ENCODE measurements at places on chromosomes 12 and 14. TPM values are rescaled to one million over a fixed set of nuclear protein-coding genes. Genes with fewer than 3 reads are reported as not detected.

GRCh38 chr14:96136371-96137005 is 68.2 kb upstream of the BDKRB2 start:
- no peak for DNase-seq

- no peak for DNase-seq
These were observed 16.5 kb downstream of the VASH1 start for GRCh38 chr14:76777721-76778120.

DNA sequence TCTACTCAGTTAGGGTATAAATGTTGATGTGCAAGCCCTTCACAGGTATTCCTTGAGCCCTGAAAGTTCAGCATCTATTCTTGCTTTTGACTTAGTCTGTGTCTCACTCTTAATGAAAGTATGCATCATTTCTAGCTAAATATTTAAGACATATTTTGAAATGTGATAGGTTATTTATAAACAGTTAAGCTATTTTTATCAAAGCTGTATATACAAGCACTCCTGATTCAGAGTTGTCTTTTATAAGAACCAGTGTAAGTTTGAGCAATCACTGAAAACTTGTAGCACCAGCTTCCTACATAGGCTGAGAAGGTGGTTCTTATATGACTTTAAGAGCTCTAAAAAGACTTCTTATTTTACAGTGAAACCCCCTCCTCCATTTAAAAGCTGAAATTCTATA is 98.6 kb downstream of the MYF5 start:
- DNase-seq = no peak

GRCh38 chr12:32583534-32583933 is 95.6 kb upstream of the DNM1L start:
- no peak for DNase-seq

GRCh38 chr12:21638054-21638891 is 19.4 kb downstream of the LDHB start:
- DNase-seq = no peak

- DNase-seq = no peak
These were observed 99.4 kb upstream of the FRMD6 start for GRCh38 chr14:51552275-51552674.

GRCh38 chr12:67694306-67694900 is 45.9 kb downstream of the DYRK2 start:
- DNase-seq = no peak

DNA sequence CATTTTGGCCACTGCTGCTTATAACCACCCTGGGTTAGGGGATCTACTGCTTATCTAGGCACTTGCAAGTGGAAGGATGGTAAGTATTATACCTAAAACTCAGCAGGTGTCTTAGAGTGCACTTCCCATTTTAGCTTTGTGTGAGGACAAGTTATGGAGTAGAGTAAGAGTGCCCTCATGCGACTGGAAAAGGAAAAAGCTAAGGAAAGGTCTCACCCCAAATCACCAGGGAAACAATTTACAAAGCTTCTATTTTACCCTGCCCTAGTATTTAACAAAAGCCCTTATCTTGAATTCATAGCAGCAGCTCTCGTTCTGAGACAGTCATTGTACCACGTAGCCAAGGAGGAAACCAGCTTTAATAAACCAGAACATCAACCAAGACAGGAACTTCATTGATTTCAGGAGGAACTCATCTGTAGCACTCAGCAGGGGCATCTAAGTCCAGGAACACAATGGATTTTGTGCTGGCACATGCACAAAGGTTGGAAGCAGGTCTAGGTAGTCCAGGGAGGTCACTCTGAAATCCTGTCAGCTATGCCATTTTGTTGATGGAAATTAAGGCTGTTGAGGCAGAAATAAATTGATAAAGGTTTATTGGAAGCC is 2.9 kb downstream of the RDH12 start:
- no peak for DNase-seq

- DNase-seq = no peak
These were observed 13.5 kb upstream of the TESPA1 start for GRCh38 chr12:54997929-54998522.

DNA sequence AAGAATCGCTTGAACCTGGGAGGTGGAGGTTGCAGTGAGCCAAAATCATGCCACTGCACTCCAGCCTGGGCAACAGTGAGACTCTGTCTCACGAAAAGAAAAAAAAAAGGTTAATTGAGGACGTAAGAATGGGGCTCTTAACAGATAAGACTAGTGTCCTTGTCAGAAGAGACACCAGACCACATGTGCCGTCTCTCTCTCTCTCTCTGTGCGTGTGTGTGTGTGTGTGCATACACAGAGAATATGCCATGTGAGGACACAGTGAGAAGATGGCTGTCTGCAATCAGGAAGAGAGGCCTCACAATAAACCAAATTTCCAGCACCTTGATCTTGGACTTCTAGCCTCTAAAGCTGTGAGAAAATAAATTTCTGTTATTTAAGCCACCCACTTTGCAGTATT is 11.7 kb upstream of the ERC1 start:
- DNase-seq = no peak

DNA sequence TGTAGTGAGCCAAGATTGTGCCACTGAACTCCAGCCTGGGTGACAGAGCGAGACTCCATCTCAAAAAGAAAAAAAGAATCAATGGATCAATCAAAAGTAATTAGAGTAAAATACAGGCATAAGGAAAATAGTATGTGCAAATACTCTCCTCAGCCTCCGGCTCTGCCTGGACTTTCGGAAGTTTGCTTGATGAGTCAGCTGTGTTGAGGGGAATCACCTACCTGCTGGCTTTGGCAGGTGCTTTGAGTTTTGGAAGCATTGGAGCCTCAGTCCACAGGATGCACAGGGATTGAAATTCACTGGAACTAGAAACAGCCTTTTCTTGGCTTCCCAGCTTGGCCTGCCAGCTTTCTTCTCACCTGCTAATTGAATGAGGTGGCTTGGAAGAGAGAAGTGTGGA is 268.2 kb downstream of the PCNX1 start:
- no peak for DNase-seq

DNA sequence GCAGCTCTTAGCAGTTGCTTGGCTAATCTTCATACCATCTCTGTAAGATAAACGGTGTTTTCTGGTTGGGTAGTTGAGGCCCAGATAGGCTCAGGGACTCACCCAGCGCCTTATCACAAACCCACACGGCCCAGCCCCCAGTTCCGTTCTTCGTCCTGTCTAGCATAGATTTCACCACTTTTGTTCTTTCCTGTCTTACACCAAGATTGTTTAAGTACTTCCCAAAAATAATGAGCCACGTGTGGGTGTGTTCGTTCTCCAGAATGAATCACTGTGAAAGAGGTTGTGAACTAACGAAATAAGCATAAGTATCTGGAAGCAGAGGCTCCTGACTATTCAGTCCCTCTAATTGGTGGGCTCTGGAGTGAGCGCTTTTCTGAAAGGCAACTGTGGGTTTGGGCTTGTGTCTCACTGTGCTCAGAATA is 21.4 kb downstream of the ACVR1B start:
- no peak for DNase-seq

- DNase-seq = no peak
These were observed 31.6 kb downstream of the ACACB start for GRCh38 chr12:109147954-109148353.

DNA sequence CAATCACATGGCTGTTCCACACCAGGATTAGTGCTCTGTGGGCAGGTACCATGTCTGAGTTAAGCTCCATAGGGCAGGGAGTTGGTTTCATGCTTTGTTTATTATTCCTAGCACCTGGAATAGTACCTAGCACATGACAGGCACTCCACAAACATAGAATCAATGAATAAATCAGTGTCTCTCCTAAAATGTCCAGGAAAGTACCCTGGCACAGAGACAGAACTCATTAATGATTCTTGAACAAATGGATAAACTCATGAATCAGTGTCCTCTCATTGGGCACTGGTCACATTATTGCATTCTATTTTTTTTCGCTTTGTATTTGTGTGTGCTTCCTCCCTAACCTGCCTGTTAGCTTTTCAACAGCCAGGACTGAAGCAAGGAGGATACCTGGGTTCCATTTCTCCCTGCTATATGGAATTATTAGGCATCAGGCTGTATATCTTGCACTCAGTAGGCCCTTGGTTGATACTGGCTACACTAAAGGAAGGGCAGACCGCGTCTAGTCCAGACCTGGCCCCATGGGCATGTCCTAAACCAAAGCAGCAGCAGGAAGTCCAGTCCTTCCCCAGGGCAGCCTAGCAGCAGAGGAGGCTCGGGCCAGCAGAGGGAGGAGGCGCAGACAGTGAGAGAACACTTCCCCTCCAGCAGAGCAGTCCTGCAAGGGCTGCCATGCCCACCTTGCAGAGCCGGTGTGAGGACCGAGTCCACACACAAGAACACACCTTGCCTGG is 18.4 kb downstream of the HDAC7 start:
- no peak for DNase-seq

- DNase-seq = no peak
These were observed 5.0 kb downstream of the CMKLR1 start for GRCh38 chr12:108333898-108334699.

DNA sequence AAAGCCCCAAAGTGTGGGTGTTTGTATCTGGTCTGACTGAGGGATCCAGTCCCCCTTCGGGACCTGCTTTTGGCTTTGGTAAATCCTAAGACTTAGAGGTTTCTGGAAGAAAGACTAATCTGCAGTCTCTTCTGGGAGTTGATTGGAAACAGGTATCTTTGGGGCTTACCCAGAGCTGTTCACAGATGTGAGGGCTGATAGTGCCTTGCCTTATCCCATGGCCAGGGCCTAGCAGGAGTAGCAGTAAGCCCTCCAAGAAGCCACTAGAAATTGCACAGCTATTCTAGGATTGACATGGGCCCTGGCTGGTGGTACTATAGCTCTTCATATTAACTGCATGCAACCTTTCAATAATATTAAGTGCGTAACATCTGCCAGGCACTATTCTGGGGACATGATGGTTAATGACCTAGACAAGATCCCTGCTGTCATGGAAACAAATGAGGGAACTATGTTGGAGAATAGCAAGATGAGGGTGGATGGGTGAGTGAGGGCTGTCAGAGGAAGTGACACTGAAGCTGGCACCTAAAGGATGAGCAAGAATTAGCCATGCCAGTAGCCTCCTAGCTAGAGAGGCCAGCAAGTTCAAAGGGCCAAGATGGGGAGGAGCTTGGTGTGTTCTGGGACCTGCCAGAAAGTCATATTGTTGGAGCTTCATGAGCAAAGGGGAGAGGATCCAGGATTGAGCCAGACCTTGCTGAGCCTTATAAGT is 71.7 kb downstream of the CRADD start:
- DNase-seq = no peak

DNA sequence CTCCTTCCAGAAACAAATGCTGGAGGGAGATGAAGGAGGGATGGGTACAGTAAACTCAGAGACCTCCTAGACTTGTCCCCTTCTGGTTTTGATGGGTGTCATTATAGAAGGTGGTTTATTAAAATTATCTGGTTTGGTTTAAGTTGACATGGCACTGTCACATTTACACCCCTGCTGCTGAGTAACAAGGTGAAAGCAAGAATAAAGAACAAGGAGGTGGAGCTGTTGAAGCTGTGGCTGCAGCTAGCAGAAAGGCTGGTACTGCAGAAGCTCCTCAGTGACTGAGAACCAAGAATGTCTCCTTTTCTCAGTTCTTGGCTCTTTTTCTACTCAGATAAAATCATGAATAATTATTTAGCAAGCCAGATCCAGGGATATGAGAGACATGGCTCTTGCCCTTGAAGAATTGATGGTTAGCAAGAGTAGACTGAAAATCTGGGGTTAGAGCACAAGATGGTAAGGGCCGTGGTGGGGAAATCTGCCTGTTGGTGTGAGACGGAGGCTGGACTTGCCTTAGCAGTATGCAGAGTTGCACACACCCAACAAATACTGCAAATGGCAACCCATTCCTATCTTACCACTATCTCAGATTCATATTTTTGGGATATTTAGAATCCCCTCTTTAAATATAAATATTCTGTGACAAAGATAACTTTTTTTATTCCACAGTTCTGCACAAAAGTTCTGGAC is at the start of gene GZMH:
GZMH (minus strand) TSS at position 31 of the 690 bp plus-strand sequence. CDS start 72 bp downstream, outside the sequence.
- no peak for DNase-seq

GRCh38 chr12:105296116-105297089 is 34.1 kb upstream of the C12orf75 start:
- no peak for DNase-seq

DNA sequence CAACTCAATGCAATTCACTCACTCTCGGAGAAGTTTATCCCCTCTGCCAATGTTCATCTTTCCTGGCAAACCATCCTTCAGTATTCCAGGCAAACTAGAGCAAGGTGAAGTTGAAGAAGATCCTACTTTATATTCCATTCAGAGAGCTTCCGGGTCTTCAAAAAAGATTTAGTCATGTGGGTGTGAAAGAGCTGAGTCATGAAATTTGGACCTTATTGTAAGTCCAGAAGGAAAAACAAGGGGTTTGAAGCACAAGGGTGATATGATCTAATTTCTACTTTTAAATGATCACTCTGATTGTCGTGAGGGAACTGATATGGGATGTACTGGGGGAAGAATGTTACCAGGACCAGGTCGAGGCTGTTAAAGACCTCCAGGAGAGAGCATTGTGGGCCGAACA is 2.8 kb upstream of the PRH2 start:
- DNase-seq = no peak

DNA sequence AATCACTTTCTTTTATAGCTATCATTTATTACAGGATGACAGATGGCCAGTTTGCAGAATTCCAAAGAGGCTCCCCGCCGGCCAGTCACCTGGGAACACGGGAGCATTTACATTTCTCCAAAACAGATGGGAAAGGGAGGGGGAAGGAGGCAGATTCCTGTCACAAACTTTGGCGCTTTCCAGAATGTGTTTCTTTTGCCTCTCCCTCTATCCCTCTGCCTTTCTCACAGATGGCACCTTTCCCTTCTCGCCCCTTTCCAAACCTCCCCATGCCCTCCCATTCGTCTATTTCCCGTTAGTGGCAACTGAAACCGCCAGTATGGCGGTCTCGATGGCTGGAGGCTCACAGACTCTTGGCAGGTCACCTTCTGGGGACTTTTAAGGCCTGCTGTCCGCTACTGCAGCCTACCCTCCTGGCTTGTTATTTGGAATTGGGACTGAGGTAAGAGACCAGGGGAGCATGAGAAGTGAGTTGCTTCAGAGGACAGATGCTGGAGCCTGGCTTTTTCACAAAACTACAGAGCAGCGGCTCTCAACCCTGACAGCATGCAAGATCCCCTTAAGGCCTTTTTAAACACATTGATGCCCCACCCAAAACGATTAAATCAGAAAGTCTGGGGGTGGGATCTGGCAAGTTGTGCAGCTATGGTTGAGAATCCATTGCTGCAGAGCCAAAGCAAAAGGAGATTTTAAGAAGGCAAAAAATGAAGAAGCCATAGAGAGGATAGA is 161.5 kb upstream of the VASH1 start:
- DNase-seq = no peak

Gene PTHLH
- total RNA-seq = not detected

Gene MYO1H
- total RNA-seq = 0.31 TPM

Gene RASSF9
- total RNA-seq = 0.27 TPM

Gene CCND2
- total RNA-seq = 97.7 TPM

Gene IL26
- not detected for total RNA-seq

Gene TAS2R10
- not detected for total RNA-seq

Gene ERP27
- 3.3 TPM for total RNA-seq

Gene KLRD1
- 0.87 TPM for total RNA-seq

All from left colon (tissue), 2 donors.